ENCODE measurements at places on chromosomes 13 and 19. TPM values are rescaled to one million over a fixed set of nuclear protein-coding genes. Genes with fewer than 3 reads are reported as not detected.
A peak's percentile ranks its signal among the peaks of the same experiment; 100 is the strongest.

GRCh38 chr19:42284066-42284501 lies 15.0 kb downstream of the CIC start:
- no peak for DNase-seq

Gene ZNF547
- 1.1 TPM for polyA plus RNA-seq

Gene SIGLEC11
- polyA plus RNA-seq, result 0.18 TPM

DNA sequence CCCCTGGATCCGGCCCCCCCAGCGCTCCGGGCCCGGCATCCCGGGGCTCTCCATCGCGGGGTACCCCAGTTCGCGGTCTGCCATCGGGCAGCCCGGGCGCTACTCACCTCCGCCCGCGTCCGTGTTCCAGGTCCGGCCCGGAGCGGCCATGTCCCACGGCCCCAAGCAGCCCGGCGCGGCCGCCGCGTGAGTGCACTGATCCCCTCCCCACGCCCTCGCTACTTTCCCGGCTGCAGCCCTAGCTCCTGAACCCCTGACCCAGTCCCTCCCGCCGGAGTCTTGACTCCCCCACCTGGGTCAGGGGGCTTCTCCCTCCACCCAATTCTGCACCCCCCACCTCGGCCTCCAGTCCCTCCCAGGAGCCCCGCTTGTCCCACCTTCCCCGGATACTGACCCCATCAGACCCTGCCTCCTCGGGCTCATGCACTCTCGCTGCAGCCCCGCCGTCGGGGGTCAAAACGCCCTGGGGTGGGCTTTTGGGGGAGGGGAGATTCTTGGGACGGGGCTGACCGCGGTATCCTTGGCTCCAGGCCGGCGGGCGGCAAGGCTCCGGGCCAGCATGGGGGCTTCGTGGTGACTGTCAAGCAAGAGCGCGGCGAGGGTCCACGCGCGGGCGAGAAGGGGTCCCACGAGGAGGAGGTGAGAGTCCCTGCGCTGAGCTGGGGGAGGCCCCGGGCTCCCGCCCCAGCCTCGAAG lies 566 bp downstream of the HMG20B start:
- DNase-seq, result no peak

- no peak for DNase-seq
These were observed 716 bp upstream of the ZNF420 start for GRCh38 chr19:37077501-37077933.

DNA sequence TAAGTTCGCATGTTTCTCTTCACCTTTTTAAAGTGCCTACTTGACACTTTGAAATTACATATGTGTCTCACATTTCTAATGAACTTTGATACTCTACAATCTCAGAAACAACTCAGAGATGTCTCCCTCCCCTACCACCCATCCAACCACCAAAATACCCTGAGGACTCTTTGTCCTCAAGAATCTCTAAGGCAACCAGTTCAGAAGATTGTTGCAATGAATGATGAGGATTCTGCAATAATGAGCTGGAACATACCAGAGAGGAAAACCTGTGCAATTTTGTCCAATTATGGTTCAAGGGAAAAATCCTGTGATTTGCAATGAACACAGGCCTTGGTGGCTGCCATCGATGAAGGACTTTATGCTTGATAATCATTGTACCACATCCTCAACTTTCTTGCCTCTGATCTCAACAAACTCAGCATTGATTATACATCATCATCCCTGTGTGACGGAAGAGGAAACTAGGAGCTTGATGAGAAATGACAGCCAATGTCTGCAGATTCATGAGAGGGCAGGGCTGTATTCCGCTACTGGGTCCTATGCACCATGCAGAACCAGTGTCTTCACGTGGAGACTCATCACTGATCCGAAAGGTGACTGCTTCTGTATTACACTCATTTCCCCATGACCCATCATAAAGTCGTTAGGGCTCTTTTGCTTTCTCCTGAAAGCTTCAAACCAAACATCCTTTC lies 1.1 kb downstream of the FPR1 start:
- DNase-seq, result no peak

Gene GPR180
- polyA plus RNA-seq, result 1.8 TPM

Gene PDX1
- polyA plus RNA-seq, result not detected

DNA sequence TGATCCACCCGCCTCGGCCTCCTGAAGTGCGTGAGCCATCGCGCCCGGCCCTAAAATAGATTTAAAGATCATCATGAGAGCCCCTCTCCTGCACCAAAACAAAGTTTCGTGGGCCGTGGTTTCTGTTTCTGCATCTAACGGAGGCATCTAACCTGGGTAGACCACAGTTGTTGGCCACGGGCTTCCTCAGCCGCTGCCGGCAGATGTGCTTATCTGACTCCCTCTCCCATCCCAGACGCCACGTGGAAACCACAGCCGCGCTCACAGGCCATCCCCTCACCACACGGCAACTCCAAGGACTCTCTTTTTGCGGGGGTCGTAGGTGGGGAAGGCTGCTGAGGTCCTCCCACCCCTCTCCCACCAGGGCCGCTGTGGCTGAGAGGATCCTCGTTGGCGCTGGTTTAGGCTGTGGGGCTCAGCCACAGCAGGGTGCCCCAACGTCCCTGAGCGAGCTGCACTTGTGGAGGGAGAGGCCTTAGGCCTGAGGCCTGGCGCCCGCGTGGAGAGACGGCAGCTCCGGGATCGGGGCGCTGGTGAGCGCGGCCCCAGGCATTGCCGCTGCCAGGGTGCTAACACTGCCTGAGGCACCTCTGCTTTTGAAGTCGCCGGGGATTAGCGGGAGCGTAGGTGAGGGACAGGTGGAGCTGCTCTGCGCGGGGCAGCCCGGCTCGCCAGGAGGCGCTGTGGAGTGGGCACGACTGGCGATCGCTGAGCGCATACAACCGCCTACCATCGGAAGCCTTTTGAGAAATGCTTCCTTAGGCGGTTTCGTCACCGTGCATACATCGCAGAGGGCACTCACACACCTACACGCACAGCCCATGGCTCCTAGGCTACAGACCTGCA lies 8.9 kb downstream of the ZSCAN1 start:
- peak; percentile 87 for DNase-seq

- no peak for DNase-seq
These were observed 26.3 kb downstream of the UBXN6 start for GRCh38 chr19:4431296-4431695.

Gene FGF21
- 0.80 TPM for polyA plus RNA-seq

Gene SPACA4
- not detected for polyA plus RNA-seq

- DNase-seq, result no peak
These were observed 814.7 kb upstream of the ATXN8OS start for GRCh38 chr13:69292789-69293425.

Gene KLK10
- 12.4 TPM for polyA plus RNA-seq

DNA sequence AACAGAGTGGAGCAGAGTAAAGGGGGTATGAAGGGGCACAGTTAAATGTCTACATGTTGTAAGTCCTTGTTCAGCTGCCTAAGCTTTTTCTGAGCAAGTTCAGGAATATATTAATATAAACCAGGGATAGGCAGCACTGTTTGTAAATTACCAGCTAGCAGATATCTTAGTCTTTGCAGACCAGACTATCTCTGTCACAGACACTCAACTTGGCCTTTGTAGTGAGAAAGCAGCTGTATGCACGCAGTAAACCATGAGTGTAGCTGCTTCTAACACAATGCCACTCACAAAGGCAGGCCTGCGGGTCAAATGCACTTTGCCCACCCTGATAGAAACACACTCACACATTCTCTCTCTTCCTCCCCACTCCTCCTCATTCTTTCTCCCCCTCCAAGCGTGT lies 1016.9 kb downstream of the UQCRFS1 start:
- DNase-seq, result no peak

All from H1 (cell line).